ENCODE measurements at places on chromosomes 5 and 9.

- DNase-seq, result no peak
Measured at GRCh38 chr9:114906922-114907571, 23.3 kb downstream of the TNFSF8 start.

DNA sequence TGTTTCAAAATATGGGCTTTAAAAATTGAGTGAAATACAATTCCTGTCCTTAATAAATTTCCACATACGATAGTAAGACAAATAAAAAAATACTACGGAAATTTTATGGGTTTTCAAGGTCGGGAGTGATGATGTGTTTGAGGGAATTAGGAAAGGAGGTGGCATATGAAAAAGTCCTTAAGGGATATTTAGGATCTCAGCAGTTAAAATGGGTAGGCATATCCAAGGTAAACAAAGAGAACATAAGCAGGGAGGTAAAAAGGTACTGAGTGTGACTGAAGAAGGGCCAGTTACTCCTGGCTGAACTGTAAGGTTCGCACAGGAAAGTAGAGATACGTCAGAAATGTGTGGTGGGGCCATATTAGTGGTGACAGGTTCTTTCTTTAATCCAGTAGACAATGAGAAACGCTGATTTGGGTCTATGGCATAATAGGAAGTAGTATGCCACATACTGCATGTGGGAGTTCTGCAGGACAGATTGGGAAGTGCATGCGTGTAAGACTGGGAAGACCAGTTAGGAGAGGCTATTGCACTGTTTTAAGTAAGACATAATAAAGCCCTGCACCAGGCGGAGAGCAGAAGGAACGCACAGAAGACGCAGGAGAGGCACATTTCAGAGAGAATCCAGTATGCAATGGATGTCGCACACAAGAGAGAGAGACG is 937 bp upstream of the HMGCR start:
- peak; percentile 37 for DNase-seq

DNA sequence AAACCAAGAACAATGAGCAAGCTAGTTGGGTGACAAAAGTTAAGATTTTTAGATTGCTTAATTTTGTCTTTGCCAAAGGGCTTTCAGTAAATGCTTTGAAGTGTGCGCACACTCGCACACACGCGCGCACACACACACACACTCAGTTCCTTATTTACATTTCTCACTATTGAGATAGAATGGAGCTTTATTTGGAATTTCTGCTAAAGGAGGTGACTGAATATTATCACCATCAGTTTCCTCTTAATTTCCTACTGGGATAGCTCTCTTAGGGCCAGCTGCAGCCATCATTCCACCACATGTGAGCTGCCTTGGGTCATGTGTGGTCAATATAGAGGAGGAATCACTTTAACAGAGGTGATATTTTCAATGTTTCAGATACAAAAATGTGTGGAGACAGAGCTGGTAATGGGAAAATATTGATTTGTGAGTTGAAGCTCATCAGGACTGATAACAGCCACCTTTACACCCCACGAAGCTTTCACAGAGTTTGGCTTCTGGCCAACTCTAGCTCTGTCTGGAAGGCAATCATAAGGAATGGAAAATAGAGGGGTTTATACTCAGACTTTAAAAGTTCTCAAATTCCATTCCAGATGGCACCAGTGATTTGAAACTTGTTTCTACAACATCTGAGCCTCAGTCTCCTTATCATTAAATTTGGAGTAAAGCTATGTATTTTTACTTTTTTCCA is 99.9 kb downstream of the MACIR start:
- no peak for DNase-seq

DNA sequence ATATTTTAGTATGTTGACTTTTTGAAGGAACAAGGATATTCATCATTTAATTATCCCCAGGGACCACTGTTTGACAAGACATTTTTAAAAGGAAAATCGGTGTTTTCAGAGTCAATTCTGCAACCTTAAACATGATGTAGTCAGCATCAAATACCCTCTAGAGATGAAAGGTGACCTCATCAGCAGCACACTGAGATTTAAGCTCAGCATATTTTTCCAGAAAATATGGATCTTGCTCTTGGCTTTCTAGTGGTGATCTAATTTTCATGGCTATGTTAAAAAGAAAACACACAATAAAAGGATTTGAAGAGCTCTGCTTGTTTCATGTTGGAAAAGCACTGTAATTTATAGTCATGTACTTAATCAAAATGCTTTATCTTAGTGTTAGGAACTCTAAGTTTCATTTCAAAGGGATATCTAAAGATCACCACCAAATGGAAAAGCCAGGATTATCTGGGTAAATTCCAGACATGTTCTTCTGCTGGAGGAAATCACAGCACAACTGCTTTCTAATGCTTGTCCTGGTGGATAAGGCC is 487.2 kb downstream of the ENC1 start:
- DNase-seq, result no peak

- DNase-seq, result no peak
Measured at GRCh38 chr5:139141446-139142204, 56.5 kb downstream of the SIL1 start.

- peak; percentile 97 for DNase-seq
Measured at GRCh38 chr5:9716838-9717281, 86.7 kb upstream of the TAS2R1 start.

- DNase-seq, result peak; percentile 16
Measured at GRCh38 chr5:60649288-60649917, 50.6 kb downstream of the DEPDC1B start.

DNA sequence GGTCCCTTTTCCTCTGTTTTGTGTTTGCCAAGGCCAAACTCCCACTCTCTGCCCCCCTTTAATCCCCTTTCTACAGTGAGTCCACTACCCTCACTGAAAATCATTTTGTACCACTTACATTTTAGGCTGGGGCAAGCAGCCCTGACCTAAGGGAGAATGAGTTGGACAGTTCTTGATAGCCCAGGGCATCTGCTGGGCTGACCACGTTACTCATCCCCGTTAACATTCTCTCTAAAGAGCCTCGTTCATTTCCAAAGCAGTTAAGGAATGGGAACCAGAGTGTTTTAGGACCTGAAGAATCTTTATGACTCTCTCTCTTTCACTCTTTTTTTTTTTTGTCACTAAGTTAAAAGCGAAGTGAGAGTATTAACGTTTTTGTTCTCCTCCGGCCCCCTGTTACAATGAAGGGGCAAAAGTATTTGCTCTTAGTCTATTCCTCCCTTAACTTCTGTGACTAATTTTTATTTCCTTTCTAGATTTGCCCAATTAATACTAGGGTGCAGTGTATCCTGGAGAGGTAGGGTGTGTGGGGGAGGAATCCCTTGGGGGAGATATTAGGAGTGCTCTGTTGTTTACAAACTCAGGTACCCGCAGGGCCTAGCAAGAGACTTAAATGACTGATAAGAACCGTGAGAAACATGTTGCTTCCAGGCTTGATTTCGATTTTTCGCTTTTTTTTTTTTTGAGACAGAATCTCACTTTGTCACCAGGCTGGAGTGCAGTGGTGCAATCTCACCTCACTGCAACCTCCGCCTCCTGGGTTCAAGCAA is 14.7 kb downstream of the GM2A start:
- DNase-seq, result no peak

- DNase-seq, result no peak
Measured at GRCh38 chr5:173640156-173640804, 23.8 kb upstream of the BOD1 start.

GRCh38 chr5:116229131-116229689 is 144.4 kb downstream of the COMMD10 start:
- no peak for DNase-seq

DNA sequence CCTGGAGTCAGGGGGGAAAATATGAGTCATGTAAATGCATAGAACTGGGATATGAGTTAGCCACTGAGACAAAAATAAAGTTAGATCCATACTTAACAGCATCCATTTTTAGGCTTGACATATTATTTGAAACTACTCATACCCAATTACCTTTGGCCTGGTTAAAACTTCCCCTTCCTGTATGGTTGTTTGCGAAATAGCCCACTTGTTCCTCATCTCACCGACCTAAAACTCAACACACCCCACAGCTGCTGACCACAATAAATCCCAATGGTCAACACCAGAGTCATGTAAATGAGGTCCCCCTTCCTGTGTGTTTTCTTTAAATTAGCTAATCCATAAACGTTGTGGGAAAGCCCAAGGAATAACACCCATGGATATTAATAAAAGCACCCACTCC is 55.2 kb upstream of the TMEM215 start:
- DNase-seq, result no peak

GRCh38 chr5:16794269-16794913 is 141.7 kb downstream of the MYO10 start:
- no peak for DNase-seq

DNA sequence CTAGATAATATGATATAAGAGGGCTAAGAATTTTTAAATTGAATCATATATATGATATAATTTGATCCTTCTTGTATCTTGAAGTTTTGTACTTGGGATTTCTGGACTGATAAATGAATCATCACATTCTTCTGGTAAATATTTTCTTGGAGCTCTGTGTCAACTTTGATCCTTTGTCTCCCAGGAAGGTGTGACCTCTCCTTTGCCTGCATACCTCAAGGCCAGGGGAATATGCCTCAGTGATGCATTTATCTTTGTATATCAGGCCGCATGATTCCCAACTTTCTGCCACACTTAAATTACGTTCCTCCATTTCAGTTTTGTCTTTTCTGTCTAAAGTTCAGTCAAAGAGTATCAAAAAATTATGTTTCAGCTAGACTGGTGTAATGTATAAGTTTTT is 101.2 kb downstream of the NLN start:
- no peak for DNase-seq

DNA sequence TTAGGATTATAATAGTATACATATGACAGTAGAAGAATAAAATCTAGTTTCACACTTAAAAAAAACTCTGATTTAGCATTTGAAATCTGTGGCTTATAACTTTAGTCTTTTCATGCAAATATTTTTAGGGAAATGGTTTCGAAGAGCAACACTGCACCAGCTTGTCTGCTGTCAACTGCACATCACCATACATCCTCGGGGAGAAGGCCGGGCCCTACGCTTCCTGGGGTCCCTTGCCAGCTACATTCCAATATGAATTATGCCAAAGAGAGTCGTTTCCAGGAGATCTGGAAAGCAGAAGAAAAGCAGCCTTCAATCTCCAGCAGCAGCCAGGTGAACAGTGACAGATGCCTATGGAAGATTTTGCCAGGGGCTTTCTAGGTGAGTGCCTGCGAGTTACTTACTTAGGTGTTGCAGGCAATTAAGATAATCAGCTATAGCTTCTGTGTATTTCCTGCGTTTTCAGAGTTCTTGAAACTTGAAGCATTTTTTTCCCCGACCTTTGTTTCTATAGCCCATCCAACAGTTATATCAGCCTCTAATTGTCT is 166.8 kb downstream of the TRPM3 start:
- no peak for DNase-seq

- no peak for DNase-seq
Measured at GRCh38 chr5:155780260-155780659, 546.7 kb upstream of the SGCD start.

DNA sequence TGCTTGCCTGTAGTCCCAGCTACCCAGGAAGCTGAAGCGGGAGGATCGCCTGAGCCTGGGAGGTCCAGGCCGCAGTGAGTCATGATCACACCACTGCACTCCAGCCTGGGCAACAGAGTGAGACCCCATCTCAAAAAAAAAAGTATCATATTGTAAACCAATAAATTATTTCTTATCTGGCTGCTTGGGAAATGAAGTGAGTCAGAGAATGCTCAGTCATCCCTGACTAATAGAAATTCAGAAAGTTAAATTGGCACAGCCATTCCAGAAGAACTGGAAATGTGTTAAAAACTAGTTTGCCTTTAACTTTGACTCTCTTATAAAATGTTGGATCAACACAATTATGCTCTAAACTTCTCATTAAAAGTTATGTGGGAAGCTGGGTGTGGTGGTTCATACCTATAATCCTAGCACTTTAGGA is 9.8 kb upstream of the GNE start:
- DNase-seq, result no peak

DNA sequence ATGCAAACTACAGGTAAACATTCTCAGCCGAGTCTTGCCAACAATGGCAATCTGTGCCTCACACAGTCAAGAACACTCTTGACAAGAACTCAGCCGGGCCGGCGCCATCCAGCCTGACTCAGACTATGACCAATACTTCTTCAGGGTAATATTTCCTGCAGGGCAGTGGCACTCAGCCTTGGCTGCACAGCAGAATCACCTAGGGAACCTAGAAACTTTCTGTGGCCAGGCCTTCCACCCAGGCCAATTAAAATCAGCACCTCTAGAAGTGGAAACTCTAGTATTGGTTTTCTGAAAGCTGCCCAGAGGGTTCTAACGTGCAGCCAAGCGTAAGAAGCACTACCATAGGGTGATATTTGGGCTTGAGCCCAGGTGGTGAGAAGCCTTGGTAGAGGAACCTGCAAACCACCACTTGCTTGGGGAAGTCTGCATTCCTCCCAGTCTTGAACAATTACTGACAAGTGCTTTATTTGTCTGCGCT is 120.6 kb downstream of the TTLL11 start:
- DNase-seq, result no peak

- no peak for DNase-seq
Measured at GRCh38 chr9:77455312-77455927, 192.7 kb downstream of the GNA14 start.

Data from HS-5 (cell line).